NCI-H2171 (cell line): ENCODE measurements at places on chromosomes 12 and 14.

GRCh38 chr12:62260733-62261683 is 804 bp downstream of the USP15 start:
- peak; percentile 19 for DNase-seq

- DNase-seq, result no peak
Observed at GRCh38 chr14:87824266-87824665, 168.7 kb downstream of the GALC start.

- DNase-seq, result no peak
Observed at GRCh38 chr12:30977537-30978349, 51.2 kb downstream of the TSPAN11 start.

DNA sequence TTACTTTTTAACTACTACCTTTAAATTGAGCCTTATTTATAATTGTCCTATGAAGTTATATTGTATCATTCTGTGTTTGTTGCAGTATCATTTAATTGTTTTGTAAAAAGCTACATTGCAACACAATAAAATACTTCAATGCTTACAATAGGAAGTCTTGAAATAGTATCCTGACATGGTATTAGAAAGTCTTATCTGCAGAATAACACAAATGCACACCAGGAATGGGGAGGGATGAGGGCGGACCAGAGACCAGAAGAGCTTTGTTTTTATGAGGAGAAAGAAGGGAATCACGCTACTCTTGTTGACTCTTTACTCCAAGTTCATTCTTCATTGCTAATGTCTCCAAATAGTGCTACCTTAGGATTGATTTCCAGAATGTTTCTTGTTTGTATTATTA is 120.2 kb downstream of the MON2 start:
- DNase-seq, result no peak

DNA sequence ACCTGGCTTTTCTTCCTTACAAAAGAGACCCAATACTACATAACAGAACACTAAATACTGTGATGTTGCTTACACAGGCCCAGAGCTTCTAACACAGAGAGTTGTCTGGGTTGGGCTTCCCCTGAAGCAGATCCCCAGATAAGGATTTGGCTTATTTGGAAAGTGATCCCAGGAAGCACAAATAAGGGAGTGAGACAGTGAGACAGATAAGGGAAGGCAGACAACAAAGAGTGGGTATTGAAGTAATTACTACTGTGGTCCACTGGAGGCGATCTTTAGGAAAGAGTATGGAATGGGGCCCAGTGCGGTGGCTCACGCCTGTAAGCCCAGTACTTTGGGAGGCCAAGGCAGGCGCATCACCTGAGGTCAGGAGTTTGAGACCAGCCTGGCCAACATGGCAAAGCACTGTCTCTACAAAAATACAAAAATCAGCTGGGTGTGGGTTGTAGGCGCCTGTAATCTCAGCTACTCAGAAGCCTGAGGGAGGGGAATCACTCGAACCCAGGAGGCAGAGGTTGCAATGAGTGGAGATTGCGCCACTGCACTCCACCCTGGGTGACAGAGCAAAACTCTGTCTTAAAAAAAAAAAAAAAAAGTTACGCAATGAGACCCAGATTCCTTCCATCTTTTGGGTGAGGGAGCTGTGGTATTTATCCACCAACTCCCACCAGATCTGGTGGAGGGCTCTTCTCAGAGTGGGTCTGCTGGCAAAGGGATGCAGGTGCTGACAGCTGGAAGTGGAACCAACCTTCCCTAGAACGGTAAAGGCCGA is 10.2 kb upstream of the C12orf43 start:
- no peak for DNase-seq

DNA sequence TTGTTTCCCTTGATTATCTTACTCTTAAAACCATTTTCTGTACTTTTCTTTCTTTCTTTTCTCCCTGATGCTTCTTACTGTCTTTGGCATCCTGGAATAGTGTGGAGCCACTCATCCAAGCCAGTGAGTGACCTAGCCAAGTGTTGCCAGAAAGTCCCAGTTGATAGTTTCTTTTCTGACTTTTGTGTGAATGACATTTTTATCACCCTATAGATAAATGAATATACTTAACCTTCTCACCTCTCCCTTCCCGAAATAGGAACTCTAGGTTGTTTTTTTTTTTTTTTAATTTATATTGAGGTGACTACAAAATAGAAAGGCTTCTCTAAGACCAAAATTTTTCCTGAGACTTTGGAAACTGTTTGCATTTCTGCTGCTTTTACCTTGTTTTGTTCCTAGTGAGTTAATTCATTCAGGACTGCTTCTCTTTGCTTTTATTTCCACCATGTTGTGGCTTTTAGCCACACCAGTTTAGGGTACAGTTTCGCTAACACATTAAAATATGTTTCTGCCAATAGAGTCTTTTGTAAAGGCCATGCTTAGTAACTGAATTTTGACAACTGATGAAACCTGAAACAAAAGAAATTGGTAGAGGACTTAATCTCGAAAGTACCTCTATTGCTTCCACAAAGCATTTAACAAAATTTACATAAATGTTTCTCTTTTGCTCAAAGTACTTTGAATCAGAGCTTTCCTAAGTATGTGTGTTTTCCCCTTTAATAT is 194.6 kb downstream of the ERC1 start:
- DNase-seq, result no peak

DNA sequence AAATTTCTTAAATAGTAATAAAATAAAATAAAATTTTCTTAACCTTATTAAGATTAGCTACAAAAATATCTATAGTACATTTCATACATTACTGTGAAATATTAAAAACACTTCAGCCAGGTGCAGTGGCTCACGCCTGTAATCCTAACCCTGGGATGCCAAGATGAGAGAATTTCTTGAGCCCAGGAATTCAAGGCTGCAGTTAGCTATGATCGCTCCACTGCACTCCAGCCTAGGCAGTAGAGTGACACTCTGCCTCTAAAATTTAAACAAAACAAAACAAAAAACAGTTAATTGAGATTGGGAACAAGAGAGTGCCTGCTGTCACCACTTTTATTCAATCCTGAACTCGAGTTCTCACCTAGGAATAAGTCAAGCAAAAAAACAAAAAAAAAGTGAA is 95.0 kb upstream of the CPNE8 start:
- no peak for DNase-seq

DNA sequence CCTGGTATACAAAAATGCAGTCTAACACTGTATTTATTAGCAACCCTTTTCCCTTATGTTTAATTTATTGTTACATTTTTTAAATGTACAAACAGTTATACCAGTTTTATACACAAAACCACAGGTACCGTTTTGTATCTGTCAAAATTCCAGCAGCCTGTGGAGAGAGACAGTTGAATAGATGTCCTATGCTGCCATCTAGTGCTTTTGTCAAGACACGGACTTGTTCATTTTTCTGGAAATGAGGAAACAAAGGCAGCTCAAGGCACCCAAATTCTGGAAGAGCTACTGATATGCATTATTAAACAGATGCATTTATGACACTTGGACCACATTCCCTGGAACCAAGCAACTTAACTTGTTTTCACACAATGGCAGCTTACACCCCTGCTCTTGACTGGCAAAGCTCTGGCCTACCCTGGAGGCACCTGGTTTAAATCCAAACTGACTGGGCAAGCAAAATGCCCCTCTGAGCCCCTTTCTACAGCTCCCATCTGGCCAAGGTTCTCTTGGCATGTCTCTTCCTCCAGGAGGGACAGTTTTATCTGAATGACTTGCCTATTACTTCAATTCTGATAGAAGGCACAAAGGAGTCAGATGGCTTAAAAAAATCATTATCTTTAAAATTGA is 286.9 kb upstream of the PRKD1 start:
- peak; percentile 72 for DNase-seq

DNA sequence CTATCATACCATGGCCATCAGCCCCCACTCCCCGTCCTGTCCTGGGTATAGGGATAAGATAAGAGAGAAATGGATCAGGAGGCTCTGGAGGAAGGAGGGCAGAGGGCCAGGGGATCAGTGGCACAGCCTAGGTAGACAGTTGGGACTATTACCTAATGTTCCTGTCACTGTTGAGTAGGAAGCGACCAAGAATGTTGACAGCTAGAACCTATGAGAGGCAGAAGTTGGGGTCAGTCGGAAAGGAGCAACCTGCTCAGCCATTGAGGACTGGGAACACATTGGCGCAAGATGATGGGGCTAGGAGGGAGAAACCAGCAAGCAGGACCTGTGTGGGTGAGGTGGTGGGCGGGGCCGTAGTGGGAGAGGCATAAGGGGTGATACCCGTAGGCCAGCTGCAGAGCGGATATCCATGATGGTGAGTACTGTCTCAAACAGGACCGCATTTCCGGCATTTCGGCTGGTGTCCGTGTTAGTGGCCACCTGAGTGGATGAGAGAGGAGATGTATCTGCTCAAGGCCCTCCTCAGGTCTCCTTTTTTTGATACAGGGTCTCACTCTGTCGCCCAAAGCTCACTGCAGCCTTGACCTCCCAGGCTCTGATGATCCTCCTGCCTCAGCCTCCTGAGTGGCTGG is 3.3 kb downstream of the AP1G2 start:
- no peak for DNase-seq

GRCh38 chr14:60311417-60311816 is 62.4 kb downstream of the PPM1A start:
- DNase-seq, result no peak

- no peak for DNase-seq
Observed at GRCh38 chr14:26773906-26774593, 176.2 kb upstream of the NOVA1 start.

- no peak for DNase-seq
Observed at GRCh38 chr12:42446761-42447160, 120.8 kb downstream of the PPHLN1 start.

DNA sequence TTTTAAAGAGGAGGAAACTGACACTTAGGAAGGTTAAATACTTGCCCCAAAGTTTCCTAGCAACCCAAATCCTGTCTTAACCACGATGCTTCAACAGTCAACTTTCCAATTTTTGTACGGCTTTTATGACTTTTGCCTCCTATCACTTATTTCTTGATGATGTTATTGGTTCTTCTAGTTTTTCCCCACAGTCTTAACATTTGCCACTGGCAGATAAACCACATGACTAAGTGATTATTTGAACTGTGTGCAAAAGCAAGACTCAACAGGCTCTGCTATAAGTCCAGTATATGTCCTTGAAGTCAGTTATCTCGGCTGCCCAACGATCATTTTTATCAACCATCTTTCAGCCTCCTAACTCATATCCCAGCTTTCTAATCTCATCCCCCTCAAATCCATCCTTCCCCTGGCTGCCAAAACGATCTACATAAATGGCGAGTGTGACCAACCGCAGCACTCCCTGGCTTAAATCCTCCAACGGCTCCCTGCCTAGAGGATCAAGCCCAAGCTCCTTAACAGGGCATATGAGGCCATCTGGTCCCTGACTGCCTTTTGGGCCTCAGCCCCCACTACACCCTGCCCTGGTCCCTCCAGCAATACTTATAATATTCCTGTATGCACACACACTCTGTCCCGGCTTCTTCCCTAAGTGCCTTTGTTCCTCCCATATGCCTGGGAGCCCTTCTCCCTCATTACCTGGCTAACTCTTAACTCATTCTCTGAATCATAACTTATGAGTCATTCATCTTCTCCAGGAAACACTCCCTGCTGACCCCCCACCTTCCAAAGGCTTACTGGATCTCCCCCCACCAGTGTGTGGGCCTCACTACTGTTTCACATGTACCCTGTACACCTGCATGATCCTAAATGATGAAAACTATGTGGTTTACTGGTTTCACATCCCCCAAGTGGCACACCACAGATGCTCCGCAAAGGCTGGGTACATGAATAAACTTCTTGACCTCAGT is 8.8 kb downstream of the VPS37B start:
- no peak for DNase-seq

DNA sequence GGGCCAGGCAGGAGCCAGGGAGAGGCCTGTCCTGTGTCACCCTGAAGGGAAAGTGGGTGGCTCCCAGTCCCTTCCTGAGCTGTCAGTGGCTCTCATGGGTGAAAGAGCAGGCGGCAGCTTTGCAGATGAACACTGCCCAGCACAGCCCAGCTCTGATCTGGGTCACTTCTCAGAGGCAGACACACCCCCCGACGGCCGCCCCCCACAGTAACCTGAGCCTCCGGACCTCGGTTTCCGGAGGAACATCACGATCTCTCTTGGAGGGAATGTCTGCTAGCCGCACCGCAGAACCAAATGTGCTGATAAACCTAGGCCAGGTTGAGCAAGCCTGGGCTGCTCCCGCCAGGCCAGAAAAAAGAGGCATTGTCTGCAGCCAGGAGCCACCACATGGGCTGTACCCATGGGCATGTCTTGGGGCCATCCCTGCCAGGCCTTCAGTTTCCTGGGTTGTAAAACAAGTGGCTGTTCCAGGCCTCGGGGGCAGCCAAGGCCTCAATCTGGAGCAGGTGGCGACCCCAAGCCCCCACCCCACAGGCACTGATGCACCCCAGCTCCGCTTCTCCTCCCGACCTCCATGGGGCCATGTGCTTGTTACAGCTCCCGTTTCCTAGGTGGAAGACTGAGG is 57.6 kb downstream of the NCOR2 start:
- no peak for DNase-seq

DNA sequence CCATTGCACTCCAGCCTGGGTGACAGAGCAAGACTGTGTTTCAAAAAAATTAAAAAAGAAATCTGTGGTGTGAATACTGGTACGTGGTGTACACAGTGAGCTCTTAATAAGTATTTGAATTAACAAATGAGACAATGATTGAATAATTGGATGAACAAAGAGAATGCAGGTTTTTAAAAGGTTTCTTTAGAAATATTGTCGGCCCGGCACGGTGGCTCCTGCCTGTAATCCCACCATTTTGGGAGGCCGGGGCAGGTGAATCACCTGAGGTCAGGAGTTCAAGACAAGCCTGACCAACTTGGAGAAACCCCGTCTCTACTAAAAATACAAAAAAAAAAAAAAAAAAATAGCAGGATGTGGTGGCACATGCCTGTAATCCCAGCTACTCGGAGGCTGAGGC is 6.6 kb downstream of the HIF1A start:
- no peak for DNase-seq

DNA sequence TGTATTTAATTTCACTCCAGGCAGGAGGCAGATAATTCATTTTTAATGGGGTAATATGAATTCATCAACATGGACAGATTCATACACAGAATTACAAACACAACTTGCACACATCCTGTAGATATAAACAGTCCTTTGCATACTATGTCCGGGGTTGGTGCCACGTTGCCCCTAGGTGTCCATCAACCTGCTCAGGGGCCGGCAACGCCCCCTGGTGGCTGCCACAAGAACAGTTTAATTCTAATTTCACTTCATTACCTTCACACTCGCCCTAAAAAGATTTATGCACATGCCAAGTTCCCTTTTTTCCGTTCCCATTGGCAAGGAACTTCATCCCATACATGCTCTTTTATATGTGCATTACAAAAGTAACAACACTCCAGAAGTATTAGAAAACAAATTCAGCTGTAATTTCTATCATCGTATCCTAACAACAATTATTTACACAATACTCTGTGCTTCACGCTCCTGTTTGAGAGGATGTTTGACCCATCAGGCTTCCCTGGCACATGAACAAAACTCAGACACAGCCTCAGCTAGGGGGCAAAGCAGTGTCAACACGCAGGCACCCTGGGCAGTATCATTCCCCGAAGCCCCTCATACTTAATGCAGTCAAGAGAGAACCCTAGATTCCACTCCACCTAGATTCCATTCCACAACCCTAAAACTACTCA is 15.5 kb downstream of the MANSC1 start:
- DNase-seq, result no peak

DNA sequence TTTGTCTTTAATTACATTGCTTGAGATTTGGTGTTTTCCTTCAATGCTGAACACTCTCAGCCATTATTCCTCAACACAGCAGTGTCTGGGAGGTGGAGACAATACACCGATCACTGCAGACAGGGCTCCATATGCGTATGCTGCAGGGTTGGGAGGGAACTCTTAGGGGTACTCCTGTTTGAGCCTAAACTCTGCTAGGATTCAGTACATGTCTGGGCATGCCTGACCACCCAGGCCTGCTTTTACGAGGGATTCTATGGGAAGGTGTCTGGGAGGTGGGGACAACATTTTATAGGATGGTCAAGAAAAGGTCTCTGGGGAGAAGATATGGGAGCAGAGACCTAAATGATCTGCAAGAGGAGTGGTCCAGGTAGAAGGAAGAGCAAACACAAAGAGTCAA is 34.3 kb downstream of the DHRS2 start:
- no peak for DNase-seq
